ENCODE measurements at places on chromosomes 12 and 14.

DNA sequence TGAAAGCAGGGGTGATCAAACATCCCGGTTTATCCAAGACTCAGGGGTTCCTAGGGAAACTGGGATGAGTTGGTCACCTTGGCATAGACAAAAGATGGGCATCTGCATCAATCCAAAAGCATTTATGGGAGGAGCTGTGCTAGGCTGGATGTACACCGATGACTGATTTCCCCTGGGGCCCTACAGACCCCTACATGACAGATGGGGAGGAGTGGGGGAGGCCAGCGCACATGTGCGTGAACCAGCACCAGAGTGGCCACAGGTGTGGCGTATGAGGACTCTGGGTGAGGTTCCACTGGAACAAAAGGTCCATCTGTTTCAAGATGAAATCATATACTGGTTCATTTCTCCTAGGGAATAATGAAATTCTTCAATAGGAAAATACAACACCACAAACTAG lies 210.4 kb downstream of the ITPR2 start:
- DNase-seq = no peak

DNA sequence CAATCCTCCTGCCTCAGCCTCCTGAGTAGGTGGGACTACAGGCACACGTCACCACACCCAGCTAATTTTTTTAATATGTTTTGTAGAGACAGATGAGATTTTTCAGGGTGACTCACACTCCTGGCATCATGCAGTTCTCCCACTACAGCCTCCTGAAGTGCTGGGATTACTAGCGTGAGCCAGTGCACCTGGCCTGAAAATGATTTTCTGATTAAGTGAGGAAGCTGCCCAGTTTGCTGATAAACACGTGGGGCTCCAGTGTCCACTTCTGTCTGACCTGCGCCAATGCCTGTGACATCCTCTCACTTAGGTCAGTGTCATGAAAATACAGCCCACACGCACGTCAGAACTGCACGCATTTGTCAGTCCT lies 37.0 kb upstream of the SFSWAP start:
- no peak for DNase-seq

GRCh38 chr12:110193196-110193595 lies 69.0 kb downstream of the IFT81 start:
- no peak for DNase-seq

DNA sequence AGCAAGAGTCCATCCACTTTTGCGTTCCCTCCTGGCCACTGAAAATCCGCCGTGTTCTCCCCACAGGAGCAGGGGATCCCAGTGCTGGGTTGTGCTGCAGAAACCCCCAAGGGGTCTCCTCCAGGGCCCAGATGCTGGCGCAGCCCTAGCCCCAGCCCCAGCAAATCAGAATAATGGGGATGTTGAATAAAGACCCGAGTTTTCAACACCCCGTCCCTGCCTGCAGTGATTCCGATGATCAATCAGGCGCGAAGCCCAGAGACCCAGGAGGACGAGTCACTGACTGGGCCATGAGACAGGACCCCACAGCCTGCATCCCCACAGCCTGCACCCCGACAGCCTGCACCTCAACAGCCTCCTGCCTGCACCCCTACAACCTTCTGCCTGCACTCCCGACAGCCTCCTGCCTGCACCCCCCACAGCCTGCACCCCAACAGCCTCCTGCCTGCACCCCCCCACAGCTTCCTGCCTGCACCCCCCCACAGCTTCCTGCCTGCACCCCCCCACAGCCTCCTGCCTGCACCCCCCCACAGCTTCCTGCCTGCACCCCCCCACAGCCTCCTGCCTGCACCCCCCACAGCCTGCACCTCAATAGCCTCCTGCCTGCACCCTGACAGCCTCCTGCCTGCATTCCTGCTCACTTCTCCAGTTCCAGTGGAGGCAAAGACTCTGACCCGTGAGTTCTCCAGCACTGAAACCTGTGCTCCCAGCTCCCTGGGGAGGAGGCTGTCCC lies 37.2 kb downstream of the TNFAIP2 start:
- DNase-seq = no peak

GRCh38 chr12:116423094-116423493 lies 136.1 kb upstream of the MAP1LC3B2 start:
- no peak for DNase-seq

- no peak for DNase-seq
These were observed 8.4 kb upstream of the C12orf75 start for GRCh38 chr12:105322070-105322469.

DNA sequence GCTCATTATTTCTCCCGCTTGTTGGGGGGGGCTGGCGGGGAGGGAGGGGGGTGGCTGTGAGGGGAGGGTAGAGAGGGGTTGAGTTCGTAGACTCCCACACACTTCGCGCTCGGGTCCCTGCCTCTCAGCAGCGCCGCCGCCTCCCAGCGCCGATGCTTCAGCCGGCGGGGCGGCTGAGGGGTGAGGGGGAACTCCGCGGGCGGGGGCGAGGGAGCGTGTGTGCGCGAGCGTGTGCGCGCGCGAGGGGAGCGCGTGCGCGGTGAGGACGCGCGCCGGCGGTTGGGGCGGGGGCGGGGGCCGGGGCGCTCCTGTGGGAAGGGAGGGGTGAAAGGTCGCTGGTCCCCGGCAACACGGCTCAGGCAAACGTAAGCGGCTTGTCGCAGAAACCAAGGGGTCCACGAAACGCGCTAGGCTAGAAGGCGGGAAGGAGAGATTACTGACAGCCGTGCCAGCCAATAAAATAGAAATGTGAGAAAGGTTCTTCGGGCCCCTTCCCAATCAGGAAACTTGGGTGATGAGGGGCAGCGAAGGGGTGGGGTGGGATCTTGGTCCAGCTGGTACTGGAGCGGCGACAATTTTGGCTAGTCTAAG lies 343 bp upstream of the NOVA1 start:
- DNase-seq = no peak

DNA sequence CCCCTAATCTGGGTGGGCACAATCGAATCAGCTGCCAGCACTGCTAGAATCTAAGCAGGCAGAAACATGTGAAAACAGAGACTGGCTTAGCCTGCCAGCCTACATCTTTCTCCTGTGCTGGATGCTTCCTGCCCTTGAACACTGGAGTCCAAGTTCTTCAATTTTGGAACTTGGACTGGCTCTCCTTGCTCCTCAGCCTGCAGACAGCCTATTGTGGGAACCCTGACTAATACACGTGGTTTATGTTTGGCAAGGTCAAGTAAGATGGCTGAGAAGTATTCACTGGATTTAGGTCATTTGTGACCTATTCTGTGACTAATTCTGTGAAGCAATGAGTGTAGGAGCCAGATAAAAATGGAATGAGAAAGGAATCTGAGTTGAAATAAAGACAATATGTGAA lies 11.0 kb downstream of the GPR135 start:
- no peak for DNase-seq

DNA sequence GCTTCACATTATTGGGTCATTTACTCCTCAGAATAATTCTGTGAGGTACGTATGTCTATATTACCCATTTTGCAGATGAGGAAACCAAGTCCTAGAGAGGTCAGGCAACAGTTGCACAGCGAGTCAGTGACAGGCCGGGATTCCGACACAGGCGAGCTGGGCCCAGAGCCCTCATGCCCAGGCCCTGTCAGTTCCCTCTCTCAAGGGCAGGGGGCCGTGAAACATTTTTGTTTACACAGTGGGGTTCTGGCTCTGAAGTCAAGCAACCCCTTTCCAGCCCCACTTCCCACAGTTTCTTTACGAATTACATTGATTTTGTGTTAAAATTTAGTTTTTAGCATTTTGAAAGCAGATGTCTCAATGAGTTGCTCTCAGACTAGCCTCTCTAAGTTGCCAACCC lies 46.7 kb downstream of the ESRRB start:
- DNase-seq = no peak

DNA sequence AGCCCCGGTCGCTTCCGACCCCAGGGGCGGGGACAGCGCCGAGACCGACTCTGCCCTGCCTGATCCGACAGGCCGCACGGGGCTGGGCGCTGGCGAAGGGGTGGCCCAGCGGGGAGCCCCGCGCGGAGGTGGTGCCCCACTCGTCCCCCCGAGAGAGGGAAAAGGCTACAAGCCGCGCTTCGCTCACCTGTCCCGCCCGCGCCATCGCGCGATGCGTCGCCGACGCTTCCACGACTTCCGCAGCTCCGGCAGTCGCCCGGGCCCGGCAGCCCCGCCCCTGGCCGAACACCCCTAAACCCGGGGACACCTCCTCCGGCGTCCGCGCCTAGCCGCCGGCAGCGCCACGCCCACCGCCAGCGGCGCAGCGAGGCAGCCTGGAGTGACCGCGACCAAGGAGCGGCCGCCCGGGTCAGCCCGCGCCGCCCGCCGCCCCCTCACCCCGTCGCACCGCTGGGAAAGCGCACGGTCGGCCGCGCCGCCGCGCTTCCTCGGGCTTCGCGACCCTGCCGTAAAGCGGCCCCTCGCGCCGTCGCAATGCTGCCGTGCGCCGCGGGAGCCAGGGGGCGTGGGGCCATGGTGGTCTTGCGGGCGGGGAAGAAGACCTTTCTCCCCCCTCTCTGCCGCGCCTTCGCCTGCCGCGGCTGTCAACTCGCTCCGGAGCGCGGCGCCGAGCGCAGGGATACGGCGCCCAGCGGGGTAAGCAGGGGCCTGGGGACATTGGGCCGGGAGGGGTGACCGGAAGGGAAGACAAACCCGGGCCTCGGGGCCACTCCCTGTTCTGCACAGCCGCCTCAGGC lies at the start of the genes BAG5 and COA8:
Gene BAG5 (minus strand): TSS at position 229 of the 797 bp plus-strand sequence. CDS start 1,493 bp downstream, outside the sequence.
Gene COA8 (plus strand): TSS at position 532 of the 797 bp plus-strand sequence. CDS start 42 bp downstream, at position 574.
- peak; percentile 72 for DNase-seq

Measured in stimulated activated CD8-positive, alpha-beta memory T cell treated with anti-CD3 and anti-CD28 coated beads, Interleukin-7, amount 100 ng/mL, for 1 hour (primary cell).